ENCODE measurements at places on chromosomes 1 and 21.
A peak's percentile ranks its signal among the peaks of the same experiment; 100 is the strongest.

- DNase-seq = no peak
Measured at GRCh38 chr21:17597680-17598079, 15.0 kb downstream of the BTG3 start.

GRCh38 chr1:243465738-243466137 lies 209.9 kb downstream of the SDCCAG8 start:
- DNase-seq = no peak

DNA sequence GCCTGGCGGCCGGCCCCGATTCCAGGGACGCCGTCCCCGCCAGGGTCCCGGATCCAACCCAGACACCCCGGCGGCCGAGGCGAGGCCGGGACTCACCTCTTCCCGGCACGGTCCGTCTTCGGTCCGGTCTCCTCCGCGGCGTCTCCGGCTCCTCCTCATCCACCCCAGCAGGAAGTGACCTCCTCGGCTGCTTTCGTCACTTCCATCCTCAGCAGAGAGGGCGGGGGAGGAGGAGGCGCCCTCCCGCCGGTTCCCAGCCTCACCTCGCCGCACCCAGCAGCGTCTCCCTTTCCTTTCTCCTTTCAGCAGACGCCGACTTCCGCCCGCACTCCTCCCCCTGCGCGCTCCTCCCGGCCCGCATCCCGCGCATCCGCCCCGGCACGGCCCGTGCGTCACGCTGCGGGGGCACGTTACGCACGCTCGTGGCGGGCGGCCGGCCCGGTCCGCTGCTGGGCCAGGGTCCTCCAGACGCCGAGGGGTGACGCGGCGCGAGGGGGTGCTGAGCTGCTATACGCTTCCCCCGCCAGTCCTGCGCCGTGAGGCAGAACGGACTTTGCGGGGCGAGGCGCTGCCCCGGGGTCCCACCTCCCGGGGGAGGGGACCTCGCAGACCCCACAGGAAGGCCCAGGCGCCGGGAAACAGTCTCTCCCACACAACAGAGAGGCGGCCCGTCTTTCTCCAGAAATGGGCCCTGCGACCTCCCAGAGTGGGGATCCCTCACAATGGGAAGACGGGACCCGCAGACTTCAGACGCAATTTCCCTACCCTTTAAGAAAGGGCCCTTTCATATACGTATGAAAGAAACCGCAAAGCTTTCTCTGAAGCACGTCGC lies at the start of gene ETV3:
ETV3 (minus strand) TSS at position 176 of the 832 bp plus-strand sequence. CDS start 2,043 bp downstream, outside the sequence.
- DNase-seq = peak; percentile 70

- DNase-seq = no peak
Measured at GRCh38 chr1:9435153-9435636, 104.1 kb upstream of the SLC25A33 start.

- DNase-seq = no peak
Measured at GRCh38 chr1:155202198-155202597, 5.5 kb downstream of the THBS3 start.

DNA sequence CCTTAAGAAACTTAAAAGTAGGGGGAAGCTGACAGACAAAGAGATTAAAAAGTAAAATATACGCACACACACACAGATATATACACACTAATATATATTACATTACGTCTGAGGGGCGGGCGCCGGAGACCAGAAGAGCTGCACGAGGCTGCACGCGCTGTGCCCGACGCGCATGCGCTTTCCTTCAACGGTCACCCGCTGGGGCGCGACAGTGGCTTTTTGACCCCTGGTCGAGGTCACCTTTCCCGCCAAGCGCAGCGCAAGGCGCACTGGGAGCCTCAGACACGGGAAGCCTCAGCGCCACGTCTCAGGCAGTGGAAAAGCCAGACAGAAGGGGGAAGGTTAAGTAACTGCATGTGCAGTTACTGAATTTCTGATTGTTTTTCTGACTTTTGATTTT lies at the start of gene HORMAD1:
HORMAD1 (minus strand) TSS at position 193 of the 400 bp plus-strand sequence. CDS start 1,390 bp downstream, outside the sequence.
- no peak for DNase-seq

DNA sequence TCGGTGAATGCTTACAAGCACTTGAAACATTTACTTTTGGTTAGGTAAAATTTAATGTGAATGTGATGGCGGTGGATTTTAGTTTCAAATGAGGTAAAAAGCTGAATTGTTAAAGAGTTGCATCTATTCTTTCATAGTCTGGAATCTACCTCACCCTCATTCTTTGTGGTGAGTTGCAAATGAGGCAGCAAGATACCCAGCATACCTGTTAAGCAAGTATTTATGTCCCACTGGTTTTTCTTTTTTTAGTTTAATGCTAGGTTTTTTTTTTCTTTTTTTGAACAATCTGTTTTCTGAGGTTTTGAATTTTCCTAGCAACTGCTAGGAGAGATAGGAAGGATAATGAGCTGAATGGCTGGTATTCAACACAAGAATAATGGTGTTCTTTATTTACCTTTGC lies 127.9 kb upstream of the CACYBP start:
- DNase-seq = no peak

DNA sequence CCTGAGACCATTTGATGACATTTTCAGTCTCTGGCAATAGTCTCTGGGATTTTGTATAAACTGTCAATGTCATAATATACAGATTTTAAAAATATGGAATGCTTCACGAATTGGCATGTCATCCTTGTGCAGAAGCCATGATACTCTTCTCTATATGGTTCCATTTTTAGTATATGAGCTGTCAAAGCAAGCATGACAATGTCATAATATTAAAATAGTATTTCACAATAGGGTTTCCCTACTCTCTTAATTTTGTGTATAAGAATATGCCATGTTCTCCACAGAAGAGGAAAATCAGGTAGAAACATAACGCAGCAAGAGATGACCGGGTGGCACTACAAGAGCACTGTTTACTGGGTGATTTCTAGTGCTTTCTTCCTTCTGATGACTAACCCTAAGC lies 8.3 kb upstream of the DIPK1A start:
- no peak for DNase-seq

DNA sequence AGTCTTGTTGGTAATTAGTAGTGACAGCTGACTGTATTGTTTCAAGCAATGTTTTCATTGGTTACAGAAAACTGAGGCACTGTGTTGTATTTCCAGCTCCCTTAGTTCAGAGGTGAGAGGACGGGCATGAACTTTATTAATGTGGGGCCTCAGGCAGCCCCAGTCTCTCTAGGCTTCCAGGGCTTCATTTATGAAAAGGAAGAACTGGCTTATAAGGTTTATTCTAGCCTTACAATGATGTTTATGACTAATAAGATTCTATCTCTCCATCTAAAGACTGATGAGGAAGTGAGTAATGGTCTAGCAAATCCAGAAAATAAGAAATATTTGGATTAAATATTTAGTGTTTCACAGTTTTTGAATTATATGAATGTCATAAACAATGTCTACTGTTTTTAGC lies 41.5 kb downstream of the CBS start:
- DNase-seq = no peak

DNA sequence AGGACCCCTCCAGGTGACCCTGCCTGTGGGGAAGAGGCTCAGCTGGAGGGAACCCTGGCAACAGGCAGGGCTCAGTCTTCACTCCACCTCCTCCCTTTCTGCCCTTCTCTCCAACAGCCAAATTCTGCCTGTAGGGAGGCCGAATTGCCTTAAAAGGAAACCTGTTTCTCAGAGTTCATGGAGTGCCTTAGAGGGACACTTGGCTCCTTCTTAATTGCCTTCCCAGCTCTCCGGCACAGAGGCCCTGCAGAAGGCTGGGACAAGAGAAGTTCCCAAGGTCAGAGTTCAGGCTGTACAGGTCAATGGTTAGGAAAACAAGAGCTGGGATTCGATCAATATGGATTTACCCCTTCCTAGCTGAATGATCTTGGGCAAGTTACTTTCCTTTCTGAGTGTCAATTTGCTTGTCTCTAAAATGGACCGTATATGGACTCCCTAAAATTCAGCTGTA lies 6.2 kb downstream of the CSRP1 start:
- DNase-seq = no peak

GRCh38 chr1:150072959-150073358 lies 5.4 kb downstream of the VPS45 start:
- DNase-seq = no peak

DNA sequence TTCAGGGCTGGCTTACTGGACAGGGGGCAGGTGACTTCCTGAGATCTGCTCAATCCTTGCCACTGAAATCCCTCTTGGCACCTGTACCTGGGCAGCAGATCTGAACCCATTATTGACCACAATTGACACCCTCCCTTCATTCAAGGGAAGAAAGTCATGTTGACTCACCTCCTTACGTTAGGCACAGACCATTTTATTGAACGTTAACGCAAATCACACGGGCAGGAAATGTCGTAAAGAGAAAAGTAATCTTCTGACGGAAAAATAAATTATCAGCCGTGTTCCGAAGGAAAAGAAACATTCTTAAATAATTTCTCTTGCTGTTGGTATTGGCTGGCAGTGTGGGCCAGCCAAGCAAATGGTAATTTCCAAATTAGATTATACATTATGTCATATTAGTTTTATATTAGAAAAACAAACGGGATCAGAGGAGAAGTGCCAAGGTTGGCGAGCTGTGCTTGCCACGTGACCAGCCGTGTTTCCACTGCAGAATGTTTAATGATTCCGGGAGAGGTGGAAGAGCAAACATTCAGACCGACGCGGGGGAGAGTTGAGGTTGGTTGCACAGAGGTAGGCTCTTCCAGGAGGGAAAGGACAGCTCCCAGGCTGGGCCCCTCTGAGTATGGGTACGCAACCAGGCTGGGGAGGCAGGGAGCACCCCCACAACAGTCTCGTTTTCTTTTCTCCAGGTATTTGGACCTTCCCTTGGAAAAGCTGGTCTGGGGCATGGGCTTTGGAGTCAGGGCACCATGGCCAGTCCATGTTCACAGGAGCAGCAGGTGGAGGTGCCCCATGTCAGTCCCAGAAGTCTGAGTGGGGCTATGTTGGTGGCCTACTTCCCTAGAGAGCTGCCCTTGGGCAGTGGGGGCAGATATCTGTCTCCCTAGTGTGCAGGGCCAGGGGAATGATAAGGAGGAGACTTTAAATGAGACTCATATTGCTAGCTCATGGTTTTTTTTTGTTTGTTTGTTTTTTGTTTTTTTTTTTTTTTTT lies 121.1 kb downstream of the FOXD2 start:
- DNase-seq = no peak

GRCh38 chr1:3669421-3669821 lies 17.1 kb downstream of the TP73 start:
- DNase-seq = no peak

- no peak for DNase-seq
Measured at GRCh38 chr1:39973503-39974135, 18.7 kb downstream of the MFSD2A start.

DNA sequence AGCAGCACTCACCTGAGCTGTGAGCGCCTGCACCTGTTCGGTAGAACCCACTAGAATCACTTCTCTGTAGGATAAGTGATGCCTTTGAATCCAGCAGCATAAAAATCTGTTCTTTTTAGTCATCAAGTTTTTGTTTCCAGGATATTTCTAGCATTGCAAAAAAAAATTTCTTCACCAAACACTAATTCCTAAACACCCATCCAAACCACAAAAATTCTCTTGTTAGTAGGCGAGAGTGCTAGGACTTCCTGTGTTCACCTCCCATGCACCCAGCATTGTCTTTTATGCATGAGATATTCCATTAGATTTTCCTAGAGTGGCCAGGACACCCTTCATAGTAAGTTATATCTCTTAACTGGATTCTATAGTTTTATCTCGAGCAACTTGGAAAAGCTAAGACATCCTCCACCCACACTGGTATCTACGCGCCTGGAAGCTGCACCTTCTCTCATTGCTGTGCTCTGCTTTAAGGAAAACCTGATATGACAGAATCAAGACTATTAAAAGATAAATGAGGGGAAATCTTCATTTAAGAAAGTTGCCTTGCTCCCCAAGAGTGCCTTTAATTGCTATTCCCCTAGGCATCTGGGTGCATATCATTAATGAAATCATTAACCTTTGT lies 12.3 kb downstream of the SERTAD4 start:
- no peak for DNase-seq

- no peak for DNase-seq
Measured at GRCh38 chr21:42239973-42240372, 21.0 kb downstream of the ABCG1 start.

- no peak for DNase-seq
Measured at GRCh38 chr1:48697066-48697707, 79.5 kb downstream of the BEND5 start.

DNA sequence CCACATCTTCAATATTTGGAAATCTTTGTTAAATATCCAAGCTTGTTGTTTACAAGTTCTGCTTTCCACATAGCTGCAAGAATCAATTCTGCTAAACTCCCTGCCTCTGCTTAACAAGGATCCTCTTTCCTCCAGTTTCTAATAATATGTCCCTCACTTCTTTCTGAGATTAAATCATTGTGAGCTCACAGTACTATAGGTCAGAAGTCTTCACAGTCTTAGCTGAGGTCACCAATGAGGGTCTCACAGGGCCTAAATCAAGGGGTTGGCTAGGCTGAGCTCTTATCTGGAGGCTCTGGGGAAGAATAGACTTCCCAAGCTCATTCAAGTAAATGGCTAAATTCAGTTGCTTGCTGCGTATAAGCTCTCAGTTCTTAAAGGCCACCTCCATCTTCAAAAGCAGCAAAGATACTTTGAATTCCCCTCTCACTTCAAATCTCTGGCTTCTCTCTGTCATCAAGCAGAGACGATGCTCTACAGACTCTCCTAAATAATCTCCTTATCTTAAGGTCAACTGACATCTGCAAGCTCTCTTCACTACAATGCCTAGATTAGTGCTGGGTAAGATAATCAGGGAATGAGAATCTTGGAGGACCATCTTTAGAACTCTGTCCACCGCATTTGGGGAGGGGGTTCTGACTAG lies 175.3 kb downstream of the PLPPR4 start:
- no peak for DNase-seq

- no peak for DNase-seq
Measured at GRCh38 chr1:231487019-231487418, 41.5 kb upstream of the TSNAX start.

DNA sequence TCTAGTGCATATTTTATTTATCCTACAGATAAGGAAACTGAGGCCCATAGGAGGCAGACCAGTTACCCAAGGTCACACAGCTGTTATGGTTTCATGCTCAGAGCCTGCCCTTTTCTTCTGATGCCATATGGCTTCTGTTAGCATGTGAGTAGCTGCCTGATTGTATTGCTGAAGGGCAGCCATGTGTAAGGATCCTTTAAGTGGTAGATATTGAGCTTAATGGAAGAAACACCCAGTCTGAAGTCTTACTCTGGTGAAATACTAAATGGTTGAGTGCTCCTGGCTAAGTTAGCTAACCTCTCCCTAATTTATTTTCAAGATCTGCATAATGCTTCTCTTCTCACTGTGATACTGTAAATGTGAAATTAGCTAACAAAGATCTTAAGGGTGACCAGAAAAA lies 30.9 kb downstream of the ADAMTS5 start:
- DNase-seq = no peak

GRCh38 chr1:61081686-61082310 lies 563 bp upstream of the NFIA start:
- no peak for DNase-seq

- no peak for DNase-seq
Measured at GRCh38 chr1:205350124-205350523, 6.6 kb downstream of the KLHDC8A start.
